ENCODE measurements at places on chromosomes 4 and X.

- no peak for DNase-seq
Observed at GRCh38 chrX:39299615-39300014, 498.4 kb downstream of the MID1IP1 start.

- DNase-seq = no peak
Observed at GRCh38 chrX:53077207-53078197, 4.7 kb upstream of the TSPYL2 start.

- DNase-seq = no peak
Observed at GRCh38 chr4:121226362-121226761, 62.2 kb upstream of the TNIP3 start.

DNA sequence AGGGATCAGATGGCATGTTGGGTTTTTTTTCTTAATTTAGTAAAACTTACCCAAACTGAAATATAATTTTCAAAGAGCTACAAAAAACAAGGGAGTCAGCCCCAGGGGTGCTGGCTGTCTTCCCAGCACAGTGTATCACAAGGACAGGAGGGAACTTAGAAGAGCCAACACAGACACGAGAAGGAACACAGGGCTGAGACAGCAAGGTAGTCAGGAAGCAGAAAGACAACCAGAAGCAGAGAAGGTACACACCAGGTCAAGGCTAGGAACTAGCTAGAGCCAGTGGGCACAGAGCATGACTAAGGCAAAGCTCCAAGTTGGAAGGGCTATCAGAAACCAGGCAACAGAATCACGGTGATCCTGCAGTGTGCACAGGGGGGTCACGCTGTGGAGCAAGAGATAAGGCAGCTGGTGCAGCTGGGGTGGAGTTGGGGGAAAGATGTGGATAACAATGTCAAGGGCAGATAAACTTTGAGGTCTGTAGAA, 168.7 kb downstream of the NR3C2 start:
- DNase-seq = no peak

DNA sequence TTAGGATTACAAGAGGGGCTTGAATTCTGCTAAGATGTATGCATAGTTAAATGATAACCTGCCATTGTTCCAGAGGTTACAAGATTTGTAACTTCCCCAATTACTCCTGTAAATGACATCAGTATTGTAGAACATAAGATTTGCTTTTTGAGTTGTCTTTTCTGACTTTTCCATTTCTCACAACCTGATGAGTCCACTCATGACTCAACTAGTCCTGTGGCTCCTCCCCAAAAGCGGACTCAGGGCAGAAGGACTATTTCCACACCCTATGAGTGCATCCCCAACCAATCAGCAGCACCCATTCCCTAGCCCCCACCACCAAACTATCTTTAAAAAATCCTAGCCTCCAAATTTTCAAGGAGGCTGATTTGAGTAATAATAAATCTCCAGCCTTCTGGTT, 54.7 kb downstream of the HOPX start:
- no peak for DNase-seq

- no peak for DNase-seq
Observed at GRCh38 chrX:63719633-63720032, 65.4 kb downstream of the ARHGEF9 start.

- no peak for DNase-seq
Observed at GRCh38 chr4:181853881-181854511, 389.2 kb upstream of the TENM3 start.
